ENCODE measurements at places on chromosomes 6 and 20. TPM values are rescaled to one million over a fixed set of nuclear protein-coding genes. Genes with fewer than 3 reads are reported as not detected.

- DNase-seq: no peak
Observed at GRCh38 chr6:116973976-116974375, 96.9 kb downstream of the RFX6 start.

DNA sequence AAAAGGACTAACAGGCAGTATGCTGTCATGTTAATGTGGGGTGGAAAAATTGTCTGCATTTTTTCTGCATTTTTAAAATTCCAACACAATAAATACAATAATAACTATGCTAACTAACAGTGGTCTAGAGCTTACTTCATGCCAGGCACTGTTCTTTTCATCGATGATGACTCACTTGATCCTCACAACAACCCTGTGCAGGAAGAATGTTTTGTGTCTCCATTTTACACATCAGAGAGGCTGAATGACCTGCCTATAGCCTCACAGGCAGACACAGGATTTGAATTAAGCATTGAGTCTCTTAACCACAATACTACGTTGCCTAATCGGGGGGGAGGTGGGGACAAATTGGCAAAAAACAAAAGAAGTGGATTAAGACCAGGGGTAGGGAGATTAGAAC is 26.9 kb upstream of the FANCE start:
- DNase-seq: peak; percentile 90

DNA sequence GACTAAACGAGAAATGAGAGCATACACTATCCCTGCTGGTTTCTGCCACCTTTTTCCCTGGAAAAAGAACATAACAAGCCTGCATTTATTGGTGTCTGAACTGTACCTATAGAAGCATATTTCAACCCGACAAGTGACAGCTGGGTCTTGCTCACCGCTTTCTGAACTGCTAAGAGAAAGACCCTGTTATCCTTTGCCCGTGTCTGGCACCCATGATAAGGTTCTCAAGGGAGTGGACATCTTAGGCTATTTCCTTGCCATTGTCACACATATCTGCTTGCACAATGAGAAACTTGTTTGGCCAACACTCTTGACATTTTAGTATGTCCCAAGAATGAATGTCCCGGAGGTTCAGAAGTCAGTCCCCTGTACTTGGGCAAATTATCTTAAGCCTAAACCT is 19.3 kb downstream of the RIPOR2 start:
- DNase-seq: no peak

Gene POLR3F
- 13.5 TPM for total RNA-seq

GRCh38 chr20:11980263-11980662 is 62.6 kb downstream of the BTBD3 start:
- no peak for DNase-seq
